ENCODE measurements at places on chromosomes 7 and 10.

DNA sequence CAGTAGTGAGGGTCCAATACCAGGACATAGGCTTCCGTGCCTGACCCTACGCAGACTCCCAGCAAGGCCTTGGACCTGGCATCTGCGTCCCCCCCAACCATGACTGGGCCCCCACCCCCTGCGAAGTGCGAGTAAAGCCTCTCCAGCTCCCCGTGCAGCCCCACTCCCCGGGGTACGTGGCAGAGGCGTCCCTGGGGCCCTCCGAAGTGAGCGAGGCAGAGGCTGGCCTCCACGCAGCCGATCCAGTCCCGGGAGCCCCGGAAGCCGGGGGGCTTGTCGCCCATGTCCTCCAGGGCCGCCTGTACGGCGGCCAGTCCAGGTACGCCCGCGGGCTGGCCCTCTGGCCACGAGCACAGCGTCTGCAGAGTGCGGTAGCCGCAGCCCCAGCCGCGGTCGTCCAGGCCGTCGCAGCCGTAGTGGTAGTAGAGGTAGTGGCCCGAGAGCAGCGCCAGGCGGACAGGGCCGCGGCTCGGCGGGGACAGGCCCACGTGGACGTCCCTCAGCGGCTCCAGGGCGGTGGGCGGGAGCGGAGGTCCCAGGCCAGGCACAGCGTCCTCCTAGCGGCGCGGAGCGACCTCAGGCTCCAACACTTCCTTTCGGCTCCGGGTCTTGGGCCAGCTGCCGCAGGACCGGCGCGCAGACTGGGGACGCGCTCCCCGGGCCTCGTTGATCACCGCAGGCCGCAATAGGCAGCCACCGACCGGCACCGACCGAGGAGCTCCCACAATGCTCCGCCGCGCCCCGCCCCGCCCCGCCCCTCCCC, at the start of gene UFSP1:
UFSP1 (minus strand) TSS at position 728 of the 763 bp plus-strand sequence; CDS start at position 284, 444 bp downstream.
- no peak for DNase-seq

DNA sequence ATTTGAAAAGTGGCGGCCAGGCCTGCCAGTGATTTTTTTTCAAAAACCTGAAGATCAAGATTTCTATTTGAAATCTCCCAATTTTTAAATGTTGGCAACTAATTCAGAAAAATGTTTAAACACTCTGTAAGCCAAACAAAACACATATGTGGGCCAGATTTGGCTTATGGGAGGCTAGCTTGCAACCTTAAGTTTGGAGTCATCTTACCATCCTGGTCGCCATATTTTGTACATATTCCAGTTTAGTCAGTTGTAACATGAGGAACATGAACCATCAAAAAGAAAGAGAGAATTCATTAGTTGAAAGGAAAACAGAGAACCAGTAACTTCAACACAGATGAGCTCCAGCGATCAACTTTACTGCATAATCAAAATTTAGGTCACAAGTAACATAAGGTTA, 115.4 kb downstream of the TMEM26 start:
- no peak for DNase-seq

DNA sequence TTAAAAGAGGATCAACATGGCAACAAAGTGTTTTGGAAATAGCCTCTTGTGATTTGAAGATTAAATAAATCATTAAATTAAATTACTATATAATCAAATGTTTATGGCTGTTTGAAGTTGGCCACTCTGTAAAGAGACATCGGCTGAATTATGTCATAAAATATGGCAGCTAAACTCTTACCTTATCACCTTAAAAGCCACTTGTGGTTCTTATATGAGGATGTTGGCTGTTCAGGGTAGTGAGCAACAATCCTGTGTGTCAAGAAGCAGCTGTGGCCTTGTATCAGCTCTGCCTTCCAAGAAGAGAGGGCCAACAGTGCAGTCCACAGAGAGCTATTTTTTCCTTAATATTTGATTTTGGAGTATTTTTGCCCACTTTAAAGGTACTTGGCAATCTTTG, 113.4 kb upstream of the CDK6 start:
- no peak for DNase-seq

DNA sequence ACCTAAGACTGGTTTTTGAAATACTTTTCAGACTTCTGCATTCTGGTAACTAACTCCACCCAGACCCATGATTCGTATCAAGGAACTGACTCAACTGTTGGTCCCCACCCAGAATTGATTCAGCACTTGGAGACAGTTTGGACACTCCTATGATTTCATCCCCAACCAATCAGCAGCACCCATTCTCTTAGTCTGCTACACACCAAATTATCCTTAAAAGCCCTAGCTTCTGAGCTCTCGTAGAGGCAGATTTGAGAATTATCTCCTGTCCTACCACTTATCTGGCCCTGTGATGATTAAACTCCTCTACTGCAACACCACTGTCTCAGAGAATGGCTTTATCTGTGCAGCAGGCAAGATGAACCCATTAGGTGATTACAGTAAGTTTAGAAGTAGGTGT, 7.7 kb upstream of the GSTO1 start:
- no peak for DNase-seq

DNA sequence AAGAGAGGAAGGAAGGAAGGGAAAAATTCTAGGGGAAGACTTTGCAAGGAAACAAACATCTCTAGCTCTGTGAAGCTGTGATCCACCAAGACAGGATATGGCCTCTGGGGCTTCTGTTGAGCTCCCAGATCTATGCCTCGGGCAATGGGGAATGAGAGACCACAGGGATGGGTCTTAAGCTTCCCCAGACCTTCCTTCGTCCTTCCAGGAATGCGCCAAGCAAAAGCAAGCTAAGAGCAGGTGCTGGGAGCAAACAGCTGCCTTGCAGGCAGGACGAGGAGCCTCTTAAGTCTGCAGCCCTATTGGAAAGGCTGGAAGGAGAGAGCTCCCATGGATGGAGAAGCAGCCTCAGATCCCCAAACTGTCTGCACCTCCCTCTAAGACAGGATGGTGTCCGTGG, 21.9 kb upstream of the ELN start:
- DNase-seq = no peak

DNA sequence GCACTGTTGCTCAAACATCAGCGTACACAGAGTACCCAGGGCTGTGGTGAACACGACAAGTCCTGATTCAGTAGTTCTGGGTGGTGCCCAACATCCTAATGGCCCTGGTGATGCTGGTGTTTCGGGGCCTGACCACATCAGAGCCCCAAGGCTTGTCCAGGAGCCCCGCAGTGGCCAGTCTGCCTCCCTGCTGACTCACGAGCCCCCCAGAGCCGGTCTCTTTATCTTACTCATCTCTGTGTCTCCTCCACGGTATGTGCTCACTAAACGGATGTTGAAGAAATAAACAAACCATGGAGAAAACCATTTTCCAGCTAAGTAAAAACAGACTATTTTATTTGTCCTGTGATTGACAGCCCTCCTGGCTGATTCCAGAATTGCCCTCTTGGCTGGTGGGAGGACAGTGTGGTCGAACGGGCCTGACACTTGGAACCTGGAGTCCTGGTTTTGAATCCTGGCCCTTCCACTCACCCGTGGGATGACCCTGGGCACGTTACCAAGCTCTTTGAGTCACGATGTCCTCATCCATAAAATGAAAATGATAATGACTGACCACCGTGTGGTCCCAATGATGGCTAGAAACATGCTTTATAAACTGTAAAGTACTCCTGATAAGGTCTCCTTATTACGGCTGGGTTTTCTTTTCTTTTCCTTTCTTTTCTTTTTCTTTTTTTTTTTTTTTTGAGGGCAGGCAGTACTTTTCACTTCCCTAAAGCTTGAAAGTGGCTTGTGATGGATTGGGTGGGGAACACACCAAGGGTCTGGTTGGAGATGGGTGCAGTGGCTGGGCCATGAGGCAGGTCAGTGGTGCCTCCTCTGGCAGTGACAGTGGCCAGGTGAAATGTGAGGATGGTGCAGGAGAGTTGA, 5.7 kb downstream of the HIP1 start:
- DNase-seq = no peak

GRCh38 chr7:50733552-50733951, 49.1 kb downstream of the GRB10 start:
- no peak for DNase-seq

- DNase-seq = no peak
These were observed 60.8 kb upstream of the ELN start for GRCh38 chr7:73966941-73967831.

- DNase-seq = no peak
These were observed 13.1 kb downstream of the GPER1 start for GRCh38 chr7:1100834-1101562.

- no peak for DNase-seq
These were observed 665.1 kb downstream of the CCSER2 start for GRCh38 chr10:84993251-84994035.

DNA sequence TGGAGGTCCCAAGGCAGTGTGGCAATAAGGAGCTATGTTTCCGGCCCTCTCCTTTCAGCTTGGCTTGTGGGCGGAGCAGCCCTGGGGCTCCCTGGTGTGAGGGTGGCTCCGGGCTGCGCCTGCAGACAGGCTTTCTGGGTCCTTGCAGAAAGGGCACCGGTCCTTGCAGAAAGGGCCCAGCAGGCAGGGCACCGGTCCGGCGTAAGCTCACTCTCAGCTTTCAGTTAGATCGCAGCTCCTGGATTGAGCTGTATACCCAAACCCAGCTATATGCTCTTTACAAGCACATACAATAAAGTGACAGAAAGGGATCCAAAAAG, 293.8 kb upstream of the SHH start:
- DNase-seq = no peak

DNA sequence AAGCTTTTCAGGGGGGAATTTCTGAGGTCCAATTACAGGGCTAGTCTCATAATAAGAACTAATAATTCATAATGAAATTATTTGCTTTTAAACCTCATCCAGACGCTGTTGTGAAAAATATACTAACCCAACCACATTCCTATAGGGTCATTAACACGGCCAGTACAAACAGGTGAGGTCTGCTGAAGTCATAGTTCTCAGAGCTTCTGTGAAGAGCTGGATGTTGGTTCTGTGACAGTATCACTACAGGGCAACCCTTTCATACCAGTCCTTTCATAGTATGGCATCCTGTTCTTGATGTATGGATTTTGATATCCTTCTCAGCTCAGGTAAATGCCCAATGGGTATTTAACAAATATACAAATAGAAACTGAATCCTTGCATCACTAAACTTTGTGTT, 62.3 kb upstream of the FAM133B start:
- no peak for DNase-seq

- no peak for DNase-seq
These were observed 45.7 kb upstream of the DPYSL4 start for GRCh38 chr10:132141076-132141475.

DNA sequence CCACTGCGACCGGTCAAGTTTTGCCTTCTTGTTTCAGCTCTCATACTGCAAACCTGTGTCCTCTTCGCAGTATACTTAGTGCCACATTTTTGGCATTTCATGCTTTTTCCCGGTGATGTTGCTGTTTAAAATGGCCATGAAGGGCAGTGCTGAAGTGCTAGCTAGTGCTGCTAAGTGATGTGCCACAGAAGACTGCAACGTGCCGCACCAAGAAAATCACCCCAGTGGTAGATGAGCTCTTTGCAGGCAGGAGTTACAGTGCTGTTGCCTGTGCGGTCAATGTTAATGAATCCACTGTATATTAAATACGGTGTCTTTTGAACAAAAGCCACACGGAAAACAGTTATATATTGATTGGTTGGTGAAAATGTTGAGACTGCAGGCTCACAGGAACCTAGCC, 120.3 kb downstream of the ANLN start:
- DNase-seq = no peak

DNA sequence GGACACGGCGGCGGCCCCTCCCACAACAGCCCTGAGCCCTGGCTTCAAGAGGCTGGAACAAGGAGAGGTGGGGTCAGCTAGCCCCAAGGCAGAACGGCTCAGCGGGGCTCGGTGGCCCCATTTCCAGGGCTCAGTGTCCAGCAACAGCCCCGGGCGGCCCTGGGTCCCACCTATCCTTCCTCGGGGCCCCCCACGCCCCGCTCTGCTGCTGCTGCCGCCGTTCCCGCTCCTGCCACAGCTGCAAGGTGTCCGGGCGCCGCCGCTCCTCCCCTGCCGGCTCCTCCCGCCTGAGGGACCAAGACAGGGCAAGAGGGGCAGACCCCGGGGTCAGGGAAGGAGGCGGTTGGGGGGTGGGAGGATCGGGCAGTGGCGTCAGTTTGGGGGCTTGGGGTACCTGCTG, 3.4 kb upstream of the SAP25 start:
- DNase-seq = no peak

DNA sequence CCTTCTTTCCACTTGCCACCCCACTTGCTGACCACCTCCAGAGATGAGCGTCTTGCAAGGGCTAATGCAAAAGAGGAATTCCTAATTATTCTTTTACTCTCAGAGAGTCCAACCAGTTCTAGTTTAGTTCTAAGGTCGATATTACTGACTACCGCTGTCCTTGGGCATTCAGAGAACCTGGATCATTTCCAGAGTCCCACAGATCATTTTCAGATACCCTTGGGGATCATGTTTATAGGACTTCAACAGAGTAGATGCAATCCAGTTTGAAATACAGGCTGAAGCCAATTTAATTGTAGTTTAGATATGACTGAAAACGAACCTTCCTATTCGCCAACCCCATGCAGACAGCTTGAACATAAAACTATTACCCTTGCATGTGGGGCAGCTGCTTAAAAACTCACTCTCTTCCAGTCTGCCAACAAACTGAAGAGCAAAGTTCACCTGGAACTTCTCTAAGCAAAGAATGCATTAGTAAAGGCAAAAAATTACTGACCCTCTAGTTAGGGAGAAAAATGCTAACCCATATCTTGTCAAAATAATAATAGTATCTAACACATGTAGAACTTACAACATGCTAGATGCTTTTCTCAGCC, 22.4 kb downstream of the CFAP69 start:
- no peak for DNase-seq

DNA sequence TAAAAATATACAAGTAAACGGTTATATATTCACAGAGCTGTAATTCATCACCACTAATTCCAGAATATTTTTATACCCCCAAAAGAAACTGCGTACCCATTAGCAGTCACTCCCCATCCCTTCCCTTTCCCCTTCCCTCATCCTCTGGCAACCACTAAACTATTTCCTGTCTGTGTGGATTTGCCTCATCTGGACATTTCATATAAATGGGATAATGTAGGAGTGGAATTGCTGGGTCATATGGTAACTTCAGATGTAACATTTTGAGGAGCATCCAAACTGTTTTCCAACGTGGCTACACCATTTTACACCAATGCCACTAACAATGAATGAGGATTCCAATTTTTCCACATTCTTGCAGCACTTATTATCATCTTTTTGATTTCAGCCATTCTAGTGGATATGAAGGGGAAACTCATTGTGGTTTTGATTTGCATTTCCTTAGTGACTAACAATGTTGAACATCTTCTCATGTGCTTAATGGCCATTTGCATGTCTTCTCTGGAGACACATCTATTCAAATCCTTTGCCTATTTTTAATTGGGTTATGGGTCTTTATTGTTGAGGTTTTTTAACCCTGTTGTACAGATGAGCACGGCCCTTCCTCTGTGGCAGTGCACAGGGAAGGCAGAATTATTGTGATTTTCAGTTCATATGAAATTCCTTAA, 79.2 kb downstream of the RBM20 start:
- DNase-seq = no peak

DNA sequence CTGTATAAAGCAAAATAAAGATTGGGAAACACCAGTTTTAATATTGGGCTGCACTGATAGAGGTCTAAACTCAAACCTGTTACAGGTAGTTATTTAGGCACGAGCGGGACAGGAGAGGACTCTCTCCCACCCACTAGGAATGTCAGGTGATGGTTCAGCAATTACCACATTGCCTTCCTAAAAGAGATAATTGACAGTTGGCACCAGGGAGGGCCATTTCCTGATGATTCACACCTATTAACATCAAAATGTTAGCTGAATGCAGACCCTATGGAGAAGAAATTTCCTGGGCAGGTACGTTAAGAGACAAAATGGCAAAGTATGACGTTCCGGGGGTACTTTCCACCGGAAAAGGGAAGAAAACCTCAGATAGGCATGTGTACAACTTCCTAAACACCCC, 272.6 kb downstream of the SDHAF3 start:
- DNase-seq = no peak

All from Kasumi-1 (cell line).